ENCODE measurements at places on chromosomes 6 and 20.

DNA sequence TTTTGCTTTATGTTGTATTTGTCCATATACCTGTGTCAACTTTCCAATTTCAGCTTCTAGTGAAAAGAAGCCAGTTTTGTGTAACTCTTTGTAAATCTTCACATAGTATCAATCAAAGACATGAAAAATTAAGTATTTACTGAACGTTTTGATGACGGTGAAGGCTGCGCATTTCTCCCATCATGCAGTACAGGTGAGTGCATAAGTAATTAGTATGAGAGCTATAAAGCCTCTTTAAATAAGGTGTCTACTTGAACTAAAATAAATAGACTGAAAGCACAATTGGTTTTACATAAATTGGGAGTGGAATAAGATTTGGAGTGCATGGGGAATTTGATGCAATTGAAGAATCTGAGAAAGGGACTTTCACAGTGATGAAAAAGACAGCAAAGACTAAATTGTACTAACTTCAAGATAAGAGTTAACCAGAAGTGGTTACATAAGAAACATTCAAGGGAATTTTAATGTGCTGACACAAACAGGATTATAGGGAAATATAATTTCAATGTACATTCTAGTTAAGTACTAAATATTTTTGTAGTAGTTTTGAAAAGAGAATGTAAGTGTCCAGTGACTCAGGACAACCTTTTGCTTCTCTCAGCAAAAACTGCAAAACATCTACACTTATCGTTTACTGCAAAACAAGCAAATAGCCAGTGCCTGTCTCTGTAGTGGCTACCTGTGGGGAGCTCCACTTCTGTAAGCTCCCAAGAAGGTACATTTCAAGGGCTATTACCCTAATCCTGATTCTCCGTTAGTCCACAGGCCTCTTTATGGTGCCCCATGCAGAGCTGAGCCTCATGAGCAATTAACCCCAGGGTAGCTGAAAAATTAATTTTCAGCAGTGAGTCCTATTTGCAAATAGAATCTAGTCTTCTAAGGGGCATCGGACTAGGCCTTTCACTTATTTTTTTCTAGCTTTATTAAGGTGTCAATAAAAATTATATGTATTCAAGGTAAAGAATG, 13.0 kb downstream of the TENT5A start:
- no peak for DNase-seq

GRCh38 chr20:60116128-60116909, 158.1 kb downstream of the CDH26 start:
- no peak for DNase-seq

GRCh38 chr20:20363434-20363798, 4.5 kb upstream of the INSM1 start:
- DNase-seq, result no peak

DNA sequence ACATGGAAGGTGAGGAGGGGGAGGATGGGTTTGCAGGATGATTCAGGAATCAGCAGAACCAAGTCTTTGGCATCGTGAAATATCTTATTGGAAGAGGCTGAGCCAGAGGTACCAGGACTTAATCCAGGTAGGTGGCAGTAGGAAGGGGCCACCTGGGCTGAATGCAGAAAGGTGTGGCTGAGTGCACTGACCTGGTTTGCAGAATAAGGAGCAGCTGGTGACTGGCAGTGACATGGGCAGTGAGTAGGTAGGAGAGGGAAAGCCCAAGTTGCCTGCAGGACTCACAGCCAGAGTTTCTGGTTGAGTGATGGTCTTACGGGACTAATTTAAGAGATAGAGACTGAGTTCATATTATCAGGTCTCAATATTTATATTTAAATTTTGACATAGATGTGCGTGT, 1.1 kb upstream of the PBOV1 start:
- DNase-seq, result no peak

GRCh38 chr6:91796603-91797002, 1209.7 kb upstream of the MAP3K7 start:
- no peak for DNase-seq

DNA sequence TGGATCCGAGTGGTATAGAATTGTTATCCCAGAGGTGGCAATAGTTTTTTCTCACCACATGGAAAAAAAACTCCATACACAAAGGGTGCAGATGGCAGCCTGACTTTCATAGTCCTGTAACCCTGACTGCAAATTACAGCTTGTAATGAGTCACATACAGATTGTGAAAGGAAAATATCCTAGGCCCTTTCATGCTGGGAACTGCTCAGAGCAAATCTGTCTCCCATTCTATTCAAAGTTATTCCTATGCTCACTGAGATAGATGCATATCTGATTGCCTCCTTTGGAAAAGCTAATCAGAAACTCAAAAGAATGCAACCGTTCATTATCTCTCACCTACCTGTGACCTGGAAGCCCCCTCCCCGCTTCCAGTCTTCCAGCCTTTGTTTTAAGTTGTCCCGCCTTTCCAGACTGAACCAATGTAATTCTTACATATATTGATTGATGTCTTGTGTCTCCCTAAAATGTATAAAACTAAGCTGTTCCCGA, 108.7 kb upstream of the MAP3K4 start:
- DNase-seq, result no peak

DNA sequence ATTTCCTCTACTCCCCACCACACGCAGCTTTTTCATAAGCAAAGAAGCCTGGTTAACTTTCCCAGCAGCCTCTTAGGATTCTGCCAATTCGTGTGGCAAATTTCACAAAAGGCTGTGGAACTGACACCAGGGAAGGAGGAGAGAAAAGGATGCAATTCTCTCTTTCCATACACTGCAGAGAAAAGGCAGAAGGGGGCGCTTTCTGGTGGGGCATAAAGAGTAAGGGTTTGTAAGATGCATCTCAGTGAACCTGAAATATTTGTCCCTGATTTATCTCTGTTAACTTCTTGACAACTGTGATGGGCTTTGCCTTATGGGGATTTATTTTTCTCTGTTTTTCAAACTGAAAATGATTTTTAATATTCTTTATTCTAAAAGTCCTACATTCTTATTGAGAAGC, 45.5 kb upstream of the GLP1R start:
- no peak for DNase-seq

GRCh38 chr6:112780498-112781096, 433.5 kb downstream of the RFPL4B start:
- no peak for DNase-seq
